ENCODE measurements at places on chromosomes 7 and 10.

DNA sequence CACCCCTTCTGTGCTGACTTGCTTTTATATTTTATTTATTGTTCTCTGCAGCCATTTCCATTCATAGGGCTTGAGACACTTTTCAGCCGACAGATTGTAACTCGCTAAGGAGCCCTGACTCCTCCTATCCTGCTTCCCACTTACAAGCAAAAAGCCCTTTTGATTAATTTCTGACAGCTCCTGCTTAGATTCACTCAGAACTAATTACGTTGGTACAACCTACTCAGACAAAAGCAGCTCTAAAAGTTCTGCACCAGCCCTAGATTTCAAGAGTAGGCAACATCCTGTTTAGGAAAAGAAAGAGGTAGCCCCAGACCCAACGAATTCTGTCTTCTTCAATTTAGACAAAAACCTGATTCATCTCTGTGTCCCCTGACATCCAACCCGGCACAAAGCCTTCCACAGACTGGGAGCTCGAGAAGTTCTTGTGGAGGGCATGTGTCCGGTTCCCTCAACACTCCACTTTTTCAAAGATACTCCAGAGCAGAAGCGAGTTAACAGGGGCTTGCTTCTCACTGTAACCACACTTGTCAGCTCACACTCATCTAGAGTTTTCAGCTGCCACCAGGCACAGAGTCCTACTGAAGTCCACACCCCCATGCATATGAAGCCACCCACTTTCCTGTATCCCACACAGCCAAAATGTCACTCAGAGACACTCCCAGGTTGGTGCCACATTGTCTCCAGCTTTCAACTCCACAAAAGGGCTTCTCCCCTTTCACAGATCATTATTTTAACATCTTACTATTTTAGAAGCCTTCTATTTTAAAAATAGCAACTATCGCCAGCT is 113.6 kb upstream of the NFE2L3 start:
- no peak for DNase-seq

- no peak for DNase-seq
Observed at GRCh38 chr7:36958111-36958733, 233.9 kb upstream of the AOAH start.

GRCh38 chr10:118841881-118842605 is 87.3 kb upstream of the CACUL1 start:
- DNase-seq, result no peak

DNA sequence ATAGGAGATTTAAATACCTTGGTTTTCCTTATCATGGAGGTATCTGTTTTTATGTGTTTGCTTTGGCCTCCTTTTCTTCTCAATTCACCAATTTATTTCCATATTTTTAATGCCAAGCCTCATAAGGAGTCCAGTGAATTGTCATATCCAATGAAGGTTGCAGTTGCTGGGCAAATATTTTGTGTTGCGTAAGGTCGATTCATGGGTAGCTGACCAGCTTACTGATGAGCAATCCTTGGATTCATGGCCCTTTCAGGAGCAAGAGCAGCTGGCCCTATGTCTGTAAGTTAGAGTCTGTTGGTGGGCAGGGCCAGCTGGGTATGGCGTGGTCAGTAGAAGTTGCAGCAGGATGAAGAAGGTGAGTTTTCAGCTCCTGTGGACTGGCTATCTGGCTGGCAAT is 182.9 kb downstream of the PFKFB3 start:
- no peak for DNase-seq

DNA sequence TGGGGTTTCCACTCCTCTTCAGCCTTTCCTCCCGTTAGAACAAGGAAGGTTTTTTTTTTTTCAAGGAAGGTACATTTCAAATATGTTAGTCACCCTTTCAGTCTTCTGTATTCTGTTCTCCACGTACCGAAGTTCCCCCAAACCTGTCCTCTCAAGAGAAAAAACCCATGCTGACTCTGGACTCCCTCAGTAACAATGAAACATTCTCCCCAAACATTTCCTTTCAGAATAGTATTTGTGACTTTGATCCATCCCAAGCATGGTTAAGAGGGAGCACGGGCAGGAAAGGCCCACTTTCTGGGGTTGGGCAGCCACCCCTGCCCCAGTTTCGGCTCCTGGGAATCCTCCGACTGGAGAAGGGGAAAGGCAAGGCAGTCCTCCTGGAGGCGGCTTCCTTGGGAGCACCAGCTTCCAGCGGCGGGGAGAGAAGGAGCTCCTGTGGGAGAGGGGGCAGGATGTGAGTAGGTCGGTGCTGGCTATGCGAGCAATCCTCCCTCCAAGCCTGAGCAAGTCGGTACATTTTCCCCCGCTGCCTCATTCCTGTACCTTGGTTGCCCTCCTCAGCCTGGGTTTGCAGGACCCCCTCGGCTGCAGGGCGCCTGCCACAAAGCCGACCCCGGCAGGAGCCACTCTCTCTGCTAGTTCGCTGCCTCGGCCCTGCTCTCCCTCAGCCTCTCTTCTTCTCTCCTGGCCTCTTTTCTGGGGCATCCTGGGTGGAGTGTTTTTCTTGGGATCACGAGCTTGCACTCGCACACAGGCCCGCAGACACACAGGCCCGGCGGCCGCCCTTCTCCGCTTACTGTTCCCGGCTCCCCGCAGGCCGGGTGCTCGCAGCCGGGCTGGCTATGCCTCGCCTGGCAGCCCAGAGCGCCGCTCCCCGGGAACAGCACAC is 2.1 kb upstream of the HOXA1 start:
- no peak for DNase-seq

DNA sequence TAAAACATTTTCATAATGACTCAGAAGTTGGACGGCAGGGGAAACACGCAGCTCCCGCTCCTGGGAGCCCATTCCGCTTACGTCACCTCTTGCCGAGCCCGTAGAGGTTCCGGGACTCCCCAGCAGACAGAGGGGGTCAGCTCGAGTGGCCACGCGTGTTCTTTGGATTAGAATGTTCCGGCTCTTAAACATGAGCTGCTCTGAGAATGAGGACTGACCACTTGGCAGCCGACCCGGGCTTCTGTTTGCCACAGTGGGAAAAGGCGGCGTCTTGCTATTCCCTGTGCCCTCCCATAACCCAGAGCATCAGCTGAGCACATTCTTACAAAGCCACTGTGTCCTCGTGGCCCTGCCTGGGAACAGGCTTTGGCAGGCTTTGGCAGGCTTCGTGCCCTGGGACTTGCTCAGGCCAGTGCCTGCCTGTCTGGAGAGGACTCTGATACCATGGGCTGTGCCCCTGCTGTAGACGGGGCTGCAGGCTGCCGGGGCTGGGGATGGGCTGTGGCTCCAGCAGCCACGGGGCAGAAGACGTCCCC is 40.1 kb downstream of the PFKP start:
- DNase-seq, result peak; percentile 82

DNA sequence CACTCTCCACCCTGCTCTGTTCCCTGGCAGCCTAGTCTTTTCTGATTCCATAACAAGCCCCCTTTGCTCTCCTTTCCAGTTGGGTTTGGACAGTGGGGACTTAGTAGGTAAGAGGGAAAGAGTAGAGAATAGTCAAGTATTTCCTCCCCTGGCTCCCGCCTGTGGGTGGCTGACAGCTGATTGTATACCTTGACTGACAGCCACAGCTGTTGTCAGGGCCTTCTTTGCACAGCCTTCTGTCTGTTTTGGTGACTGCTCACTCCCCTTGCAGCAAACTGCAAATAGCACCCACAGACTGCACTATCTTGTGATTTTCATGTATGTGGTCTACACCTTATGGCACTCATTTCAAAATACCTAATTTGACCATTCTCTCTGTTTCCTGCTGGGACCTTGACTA is 486.3 kb downstream of the ACTR3B start:
- no peak for DNase-seq

DNA sequence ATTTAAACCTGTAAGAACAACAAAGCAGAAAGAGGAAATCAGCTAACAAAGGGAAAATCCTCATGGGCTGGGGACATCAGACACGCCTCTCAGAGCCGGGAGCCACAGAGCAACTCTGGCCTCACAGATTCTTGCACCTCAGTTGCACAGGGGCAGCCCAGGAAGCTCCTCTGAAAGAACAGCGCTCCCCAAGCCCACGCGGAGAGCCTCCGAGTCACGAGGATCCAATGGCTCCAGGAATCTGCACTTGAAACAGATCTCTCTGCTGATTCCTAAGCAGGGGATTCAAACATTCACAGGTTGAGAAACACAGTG is 213.2 kb upstream of the MGMT start:
- no peak for DNase-seq

- peak; percentile 51 for DNase-seq
Observed at GRCh38 chr10:77531441-77532001, 106.1 kb downstream of the KCNMA1 start.

DNA sequence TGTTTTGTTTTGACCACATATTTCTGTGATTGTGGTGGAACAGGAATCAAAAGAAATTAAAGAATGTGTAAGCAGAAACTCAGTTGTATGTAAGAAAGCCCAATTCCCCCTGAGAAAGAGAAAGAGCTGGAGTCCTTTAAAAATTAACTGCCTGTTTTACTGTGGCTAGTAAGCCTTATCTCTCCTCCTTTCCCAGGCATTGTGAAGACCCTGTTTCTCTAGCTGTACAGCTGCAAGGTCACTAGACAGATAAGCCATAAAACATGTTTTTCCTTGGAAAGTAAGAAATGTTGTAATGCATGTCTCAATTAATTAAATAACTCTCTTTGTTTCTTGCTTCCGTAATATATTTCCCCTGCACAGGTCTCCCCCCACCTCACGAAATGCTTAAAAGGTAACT is 53.5 kb downstream of the OR13A1 start:
- DNase-seq, result no peak

- DNase-seq, result no peak
Observed at GRCh38 chr7:13153742-13154141, 466.3 kb downstream of the ARL4A start.

GRCh38 chr10:30093303-30093950 is 34.0 kb upstream of the JCAD start:
- no peak for DNase-seq

DNA sequence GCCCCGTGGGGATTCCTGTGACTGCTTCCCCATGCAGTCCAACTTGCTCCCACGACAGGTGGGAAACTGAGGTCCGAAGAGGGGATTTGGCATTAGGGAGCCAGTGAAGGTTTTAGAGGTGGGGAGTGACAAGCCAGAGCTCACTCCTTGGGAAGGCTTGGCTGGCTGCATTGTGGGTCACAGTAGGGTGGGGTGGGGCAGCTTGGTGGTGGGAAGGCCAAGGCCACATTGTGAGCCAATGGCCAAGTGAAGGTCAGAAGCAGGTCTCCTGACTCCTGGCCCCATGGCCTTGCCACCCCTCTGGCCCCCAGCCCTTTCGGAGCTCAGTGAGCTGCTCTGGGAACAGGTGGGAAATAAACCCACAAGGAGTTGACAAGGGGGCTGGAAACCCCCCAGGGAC is 2.5 kb downstream of the C10orf105 start:
- DNase-seq, result no peak

DNA sequence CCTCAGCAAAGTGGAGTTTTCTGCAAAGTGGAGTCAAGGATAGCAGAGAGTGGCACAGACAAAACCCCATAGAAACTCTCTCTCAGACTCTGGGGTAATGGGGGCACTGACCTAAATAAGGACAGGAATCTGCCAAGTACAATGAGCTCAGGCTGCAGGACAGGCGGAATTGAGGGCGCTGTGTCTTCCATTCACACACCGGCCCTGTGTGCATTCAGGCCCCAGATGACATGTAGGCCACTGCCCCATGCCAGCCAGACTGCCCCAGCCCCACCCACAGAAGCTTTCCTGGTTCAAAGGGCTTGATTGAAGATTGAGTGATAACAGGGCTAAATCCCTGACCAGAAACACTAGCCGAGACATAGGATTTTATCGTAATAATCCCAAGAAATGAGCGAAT is 52.7 kb downstream of the EEPD1 start:
- DNase-seq, result no peak

- DNase-seq, result no peak
Observed at GRCh38 chr7:151825721-151826120, 51.2 kb downstream of the PRKAG2 start.

DNA sequence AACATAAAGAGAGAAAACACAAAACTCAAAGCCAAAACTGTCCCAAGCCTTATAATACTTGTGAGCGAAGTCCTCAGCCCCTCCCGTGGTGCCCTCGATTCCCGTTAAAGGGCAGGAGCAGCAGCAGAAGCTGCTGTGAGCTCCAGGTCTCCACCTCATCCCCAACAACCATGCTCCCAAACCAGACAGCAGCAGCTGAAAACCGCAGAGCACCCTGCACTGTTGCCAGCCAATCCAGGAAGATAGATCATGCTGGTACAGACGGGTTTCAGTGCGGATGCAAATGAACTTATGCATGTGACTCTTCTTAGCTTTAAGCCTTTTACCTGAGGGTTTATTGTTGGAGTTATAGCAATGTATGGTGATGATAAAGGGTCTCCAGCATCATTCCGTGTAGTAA is 97.9 kb downstream of the DNAJB6 start:
- DNase-seq, result no peak

- no peak for DNase-seq
Observed at GRCh38 chr7:4523873-4524272, 158.2 kb upstream of the FOXK1 start.

GRCh38 chr7:134362587-134363483 is 46.1 kb upstream of the SLC35B4 start:
- DNase-seq, result no peak

- no peak for DNase-seq
Observed at GRCh38 chr10:50552308-50552707, 71.4 kb downstream of the SGMS1 start.

GRCh38 chr10:128687927-128688549 is 561.8 kb upstream of the MKI67 start:
- DNase-seq, result no peak

- DNase-seq, result no peak
Observed at GRCh38 chr10:95474228-95475002, 86.8 kb downstream of the SORBS1 start.

- DNase-seq, result no peak
Observed at GRCh38 chr10:59873896-59874295, 32.5 kb downstream of the CCDC6 start.

- no peak for DNase-seq
Observed at GRCh38 chr10:27157150-27157549, 2.0 kb downstream of the MASTL start.

GRCh38 chr7:30029696-30030095 is 1.5 kb downstream of the PLEKHA8 start:
- no peak for DNase-seq

- no peak for DNase-seq
Observed at GRCh38 chr10:13308096-13308495, 8.2 kb upstream of the PHYH start.

Measured in HS-27A (cell line).